Type B pancreatic cell (in vitro differentiated cells): ENCODE measurements at places on chromosomes 2 and 18. TPM values are rescaled to one million over a fixed set of nuclear protein-coding genes. Genes with fewer than 3 reads are reported as not detected.

Gene SERPINB4
- total RNA-seq: 0.17 TPM in 1 of 2 replicates, not detected in the other

Gene ZNF24
- 52.6 and 64.1 TPM in 2 replicates for total RNA-seq

Gene ANKRD29
- total RNA-seq: 2.4 and 3.5 TPM in 2 replicates

Gene ANKRD30B
- not detected in 2 replicates for total RNA-seq

DNA sequence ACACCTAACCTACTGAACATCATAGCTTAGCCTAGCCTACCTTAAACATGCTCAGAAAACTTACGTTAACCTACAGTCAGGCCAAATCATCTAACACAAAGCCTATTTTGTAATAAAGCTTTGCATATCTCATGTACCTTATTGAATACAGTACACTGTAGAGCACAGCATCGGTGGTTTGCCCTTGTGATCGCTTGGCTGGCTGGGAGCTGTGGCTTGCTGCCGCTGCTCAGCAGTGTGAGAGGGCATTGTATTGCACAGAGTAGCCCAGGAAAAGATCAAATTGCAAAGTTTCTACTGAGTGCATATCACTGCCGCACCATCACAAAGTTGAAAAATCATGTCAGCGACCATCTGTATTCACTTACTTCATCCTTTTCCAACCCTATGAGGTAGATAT lies 62.3 kb upstream of the NCK2 start:
- no peak overlapping the region for H3K4me3 ChIP-seq
- H3K36me3 ChIP-seq: no peaks in the 10 kb centered on the region
- H3K4me1 ChIP-seq: peaks cover 9% of the 10 kb centered on the region
- no peak overlapping the region for H3K27ac ChIP-seq
- peaks cover 8% of the 10 kb centered on the region for H3K27me3 ChIP-seq

DNA sequence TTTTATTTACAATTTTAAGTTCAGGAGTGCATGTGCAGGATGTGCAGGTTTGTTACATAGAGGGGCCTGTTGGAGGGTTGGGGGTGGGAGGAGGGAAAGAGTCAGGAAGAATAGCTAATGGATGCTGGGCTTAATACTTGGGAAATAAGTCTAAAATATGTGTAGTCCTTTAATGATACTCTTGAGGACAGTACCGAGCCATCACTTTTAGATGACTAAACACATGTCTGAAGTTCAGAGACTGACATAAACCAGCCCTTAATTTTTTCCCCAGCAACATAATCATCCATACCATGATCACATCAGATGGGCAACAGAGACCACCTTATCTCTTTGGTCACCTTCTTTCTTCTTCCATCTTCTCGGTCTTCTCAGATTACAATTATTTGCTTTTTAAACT lies 189.1 kb upstream of the COL3A1 start:
- H3K27me3 ChIP-seq: no peaks in the 10 kb centered on the region
- DNase-seq: no peak
- no peak overlapping the region for H3K4me3 ChIP-seq
- H3K36me3 ChIP-seq: no peaks in the 10 kb centered on the region
- H3K4me1 ChIP-seq: peaks cover 23% of the 10 kb centered on the region

DNA sequence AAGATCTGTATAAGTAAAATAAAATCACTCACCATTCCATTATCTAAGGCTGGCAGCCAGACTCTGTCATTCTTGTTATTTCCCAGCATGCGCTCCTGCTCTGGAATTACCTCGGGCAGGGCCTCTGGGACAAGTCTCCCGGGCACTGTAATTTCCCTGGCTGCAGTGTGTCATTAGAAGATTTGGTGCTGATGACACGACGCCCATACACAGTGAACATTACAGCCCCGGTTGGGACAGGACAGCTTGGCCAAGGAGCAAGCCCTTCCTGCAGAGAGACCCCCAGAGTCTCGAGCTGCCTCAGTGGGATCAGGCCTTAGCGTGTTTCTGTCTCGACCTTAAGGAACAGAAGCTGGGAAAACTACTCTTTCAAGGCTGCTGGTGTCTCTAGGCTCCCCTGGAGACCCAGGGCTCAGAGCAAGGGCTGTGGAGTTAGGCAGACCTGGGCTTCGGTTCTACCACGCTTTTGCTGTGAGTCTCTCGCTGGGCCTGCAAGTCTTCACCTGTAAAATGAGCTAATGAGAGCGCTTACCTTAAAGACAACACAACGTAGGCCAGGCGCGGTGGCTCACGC lies 39.7 kb downstream of the SMAD7 start:
- H3K36me3 ChIP-seq: no peaks in the 10 kb centered on the region
- H3K4me1 ChIP-seq: peaks cover 36% of the 10 kb centered on the region
- H3K27ac ChIP-seq: no peak overlapping the region
- no peak for DNase-seq
- no peaks in the 10 kb centered on the region for H3K27me3 ChIP-seq

DNA sequence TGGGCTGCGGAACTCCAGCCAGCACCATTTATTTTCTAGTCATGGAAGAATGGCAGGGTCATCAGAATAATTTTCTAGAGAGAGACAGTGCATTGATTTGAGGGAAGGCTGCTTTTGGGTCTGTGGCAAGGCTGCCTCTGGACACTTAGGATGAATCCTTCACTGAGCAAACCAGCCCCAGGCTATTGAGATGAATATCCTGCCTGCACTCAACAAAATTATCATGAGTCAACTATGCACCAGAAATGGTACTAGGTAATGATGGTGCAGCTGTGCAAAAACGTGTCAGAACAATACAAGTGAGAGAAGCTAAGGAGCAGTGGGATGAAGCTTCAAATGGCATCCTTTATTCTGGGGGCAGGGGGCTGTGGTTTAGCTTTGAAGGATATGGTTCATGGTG lies 115.8 kb downstream of the SPHKAP start:
- H3K27me3 ChIP-seq: peaks cover 6% of the 10 kb centered on the region
- H3K36me3 ChIP-seq: no peaks in the 10 kb centered on the region
- H3K4me3 ChIP-seq: no peak overlapping the region

- DNase-seq: no peak
- no peaks in the 10 kb centered on the region for H3K36me3 ChIP-seq
- no peak overlapping the region for H3K4me3 ChIP-seq
- H3K27me3 ChIP-seq: peaks cover 2% of the 10 kb centered on the region
These were observed 27.5 kb downstream of the CDH20 start for GRCh38 chr18:61360404-61361383.

DNA sequence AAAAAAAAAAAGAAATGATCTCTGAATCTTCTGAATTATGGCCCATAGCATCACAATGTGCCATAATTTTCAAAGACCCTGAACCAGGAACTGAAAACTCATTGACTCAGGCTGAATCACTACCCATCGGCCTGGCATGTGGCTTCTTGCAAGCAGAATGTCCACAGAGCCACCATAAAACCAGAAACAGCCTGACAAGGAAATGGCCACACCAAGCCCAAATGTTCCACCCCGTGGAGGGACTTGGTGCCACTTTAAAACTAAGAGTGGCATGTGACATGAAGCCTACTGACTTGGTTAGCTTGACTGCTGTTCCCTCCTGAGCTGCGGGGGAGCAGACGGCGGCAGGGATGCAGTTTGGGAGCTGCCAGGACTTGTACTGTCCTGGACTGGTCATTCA lies 71.2 kb upstream of the RBM44 start:
- peaks cover 7% of the 10 kb centered on the region for H3K36me3 ChIP-seq
- peaks cover 46% of the 10 kb centered on the region for H3K4me1 ChIP-seq
- no peak overlapping the region for H3K4me3 ChIP-seq
- no peaks in the 10 kb centered on the region for H3K27me3 ChIP-seq
- DNase-seq: no peak
- no peak overlapping the region for H3K27ac ChIP-seq

GRCh38 chr2:111954602-111955332 lies 56.4 kb downstream of the MERTK start:
- DNase-seq: no peak
- H3K36me3 ChIP-seq: peaks cover 25% of the 10 kb centered on the region
- peaks cover 9% of the 10 kb centered on the region for H3K4me1 ChIP-seq
- H3K27me3 ChIP-seq: no peaks in the 10 kb centered on the region

- H3K27me3 ChIP-seq: no peaks in the 10 kb centered on the region
- no peak overlapping the region for H3K4me3 ChIP-seq
- no peak for DNase-seq
- peaks cover 16% of the 10 kb centered on the region for H3K36me3 ChIP-seq
- H3K27ac ChIP-seq: no peak overlapping the region
These were observed 9.3 kb downstream of the THAP4 start for GRCh38 chr2:241627675-241628074.

- H3K36me3 ChIP-seq: no peaks in the 10 kb centered on the region
- no peak overlapping the region for H3K4me3 ChIP-seq
- H3K27ac ChIP-seq: no peak overlapping the region
- peaks cover 4% of the 10 kb centered on the region for H3K27me3 ChIP-seq
These were observed 245.7 kb downstream of the PDE11A start for GRCh38 chr2:177826897-177827296.

DNA sequence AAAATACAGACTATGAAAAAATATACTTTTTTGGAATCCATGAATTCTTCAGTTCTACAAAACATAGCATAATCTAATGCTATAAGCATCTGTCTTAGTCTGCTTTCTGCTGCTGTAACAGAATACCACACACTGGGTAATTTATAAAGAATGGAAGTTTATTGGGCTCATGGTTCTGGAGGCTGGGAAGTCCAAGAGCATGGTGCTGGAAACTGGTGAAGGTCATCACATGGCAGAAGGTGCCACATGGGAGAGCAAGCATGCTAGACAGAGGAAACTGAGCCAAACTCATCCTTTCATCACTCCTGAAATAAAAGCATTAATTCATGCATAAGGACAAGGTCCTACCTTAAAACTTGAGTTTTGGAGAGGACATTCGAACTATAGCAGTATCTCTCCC lies 26.6 kb upstream of the NOSTRIN start:
- no peak for DNase-seq
- peaks cover 9% of the 10 kb centered on the region for H3K36me3 ChIP-seq
- no peak overlapping the region for H3K4me3 ChIP-seq
- no peaks in the 10 kb centered on the region for H3K27me3 ChIP-seq

DNA sequence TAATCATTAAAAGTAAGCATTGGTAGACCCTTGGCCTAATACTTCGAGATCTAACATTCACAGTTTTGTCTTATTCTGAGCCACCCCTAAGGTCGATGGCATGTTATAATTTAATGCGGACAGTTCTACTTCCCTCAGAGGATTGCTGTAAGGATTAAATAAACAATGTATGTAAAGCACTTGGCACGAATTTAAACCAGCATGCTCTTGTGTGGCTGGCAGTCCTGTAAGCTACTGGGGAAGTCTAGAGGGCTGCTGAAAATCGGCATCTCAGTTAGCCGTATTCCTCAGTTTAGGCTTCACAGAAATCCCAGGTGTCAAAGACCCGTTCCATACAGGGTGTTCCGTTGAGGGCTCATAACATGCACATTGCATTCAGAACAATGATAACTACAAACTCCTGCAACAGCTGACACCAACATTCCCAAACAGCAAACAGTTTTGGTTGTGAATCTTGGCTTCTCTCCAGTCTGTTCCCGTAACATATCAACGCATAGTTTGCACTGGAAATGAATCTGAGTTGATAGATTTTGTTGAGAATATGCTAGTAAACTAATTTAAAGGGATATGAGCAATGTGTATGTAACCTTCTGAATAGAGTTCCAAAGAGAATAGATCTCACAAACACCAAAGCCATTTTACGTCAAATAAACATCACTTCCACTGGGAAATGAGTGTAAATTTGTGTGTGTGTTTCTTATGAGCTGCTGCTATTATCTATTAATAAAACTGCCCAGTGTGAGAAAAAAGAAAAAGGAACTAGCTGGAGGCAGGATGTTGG lies 52.2 kb upstream of the ACKR3 start:
- H3K4me3 ChIP-seq: no peak overlapping the region
- no peak for DNase-seq
- H3K36me3 ChIP-seq: no peaks in the 10 kb centered on the region

DNA sequence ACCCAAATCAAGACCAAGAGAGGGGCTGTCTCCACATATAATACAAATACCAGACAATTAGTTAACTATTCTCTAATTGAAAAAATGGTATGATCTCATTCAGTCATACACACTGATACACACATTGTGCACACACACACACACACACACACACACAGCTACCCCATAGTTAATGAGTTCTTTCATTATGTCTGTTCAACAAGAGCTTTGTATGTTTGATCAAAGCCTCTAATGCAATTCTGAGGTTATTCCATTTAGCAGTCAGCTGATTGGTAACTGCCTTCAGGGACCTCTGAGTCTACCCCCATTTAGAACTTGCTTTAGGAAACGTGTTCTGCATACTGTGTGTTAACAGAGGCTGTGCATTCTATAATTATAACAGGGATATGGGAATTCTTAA lies 741.4 kb upstream of the LRRTM4 start:
- H3K27ac ChIP-seq: no peak overlapping the region
- H3K36me3 ChIP-seq: no peaks in the 10 kb centered on the region
- H3K4me1 ChIP-seq: peaks cover 11% of the 10 kb centered on the region
- H3K27me3 ChIP-seq: no peaks in the 10 kb centered on the region

DNA sequence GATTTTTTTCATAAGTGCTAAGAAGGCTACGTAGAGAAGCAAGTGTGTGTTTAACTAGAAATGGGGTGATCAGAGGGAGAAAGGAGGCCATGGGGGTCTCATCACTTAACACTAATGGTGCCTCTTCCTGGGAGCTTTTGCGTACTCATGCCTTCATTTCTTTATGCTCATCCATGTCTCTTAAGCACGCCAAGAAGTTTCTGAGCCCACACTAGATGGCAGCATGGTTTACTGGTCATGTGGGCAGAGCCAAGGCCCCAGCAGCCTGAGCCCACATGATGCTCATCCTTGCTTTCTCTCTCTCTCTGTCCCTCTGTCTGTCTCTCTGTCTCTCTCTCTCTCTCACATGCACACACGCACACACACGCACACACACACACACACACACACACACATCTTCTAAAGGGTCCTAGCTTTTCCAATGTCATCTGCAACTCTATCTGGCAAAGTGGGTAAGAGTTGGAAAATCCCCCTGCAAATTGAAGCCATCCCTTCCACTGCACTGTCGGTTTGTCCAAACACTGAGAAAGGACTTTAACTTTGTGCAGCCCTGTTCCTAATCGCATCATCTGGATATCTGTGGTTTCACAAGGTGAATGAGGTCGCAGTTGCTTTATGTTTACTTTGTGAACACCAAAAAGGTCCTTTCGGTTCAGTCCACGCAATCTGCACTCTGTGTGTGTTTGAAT lies 137.1 kb upstream of the CCDC68 start:
- H3K4me3 ChIP-seq: no peak overlapping the region
- H3K27ac ChIP-seq: no peak overlapping the region
- peaks cover 35% of the 10 kb centered on the region for H3K4me1 ChIP-seq
- peaks cover 8% of the 10 kb centered on the region for H3K27me3 ChIP-seq
- DNase-seq: no peak
- H3K36me3 ChIP-seq: no peaks in the 10 kb centered on the region

DNA sequence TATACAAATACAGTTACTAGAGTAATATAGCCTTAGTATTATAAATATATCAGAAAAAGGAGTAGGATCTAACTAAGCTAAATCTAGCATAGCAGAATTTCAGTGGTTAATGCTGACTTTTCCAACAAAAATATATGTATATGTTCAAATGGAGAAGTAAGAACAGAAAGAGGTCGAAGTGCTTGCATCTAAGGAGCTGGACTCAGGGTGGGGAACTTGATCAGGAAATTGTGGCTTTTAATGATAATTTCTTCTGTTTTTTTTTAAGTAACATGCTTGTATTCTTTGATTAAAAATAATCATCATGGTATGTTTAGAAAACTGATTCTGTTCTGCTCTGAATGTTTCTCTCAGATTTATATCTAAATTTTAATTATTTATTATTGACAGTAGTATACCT lies 327.1 kb downstream of the GALNT13 start:
- H3K4me3 ChIP-seq: no peak overlapping the region
- no peak for DNase-seq
- H3K27me3 ChIP-seq: no peaks in the 10 kb centered on the region
